Ureter (tissue), 1 donor: ENCODE measurements at places on chromosomes 4 and X.
A peak's percentile ranks its signal among the peaks of the same experiment; 100 is the strongest.

DNA sequence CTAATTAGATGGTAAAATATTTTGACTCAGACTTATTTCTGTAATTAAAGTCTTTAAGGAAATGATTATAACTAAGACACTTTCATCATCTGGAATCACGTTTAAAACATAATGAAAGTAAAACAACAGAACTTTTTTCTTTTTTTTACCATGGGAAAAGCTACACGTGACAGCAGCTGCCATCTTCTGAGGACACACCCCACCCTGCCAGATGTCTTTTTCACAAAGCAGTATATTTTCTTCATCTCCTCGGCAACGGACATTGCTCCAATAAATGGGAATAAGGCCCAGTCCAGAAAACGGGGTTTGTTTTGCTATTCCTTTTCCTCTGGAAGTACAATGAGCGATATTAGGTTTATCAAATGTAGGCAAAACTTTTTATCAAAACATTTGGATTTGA lies 17.5 kb downstream of the PRSS12 start:
- no peak for DNase-seq

DNA sequence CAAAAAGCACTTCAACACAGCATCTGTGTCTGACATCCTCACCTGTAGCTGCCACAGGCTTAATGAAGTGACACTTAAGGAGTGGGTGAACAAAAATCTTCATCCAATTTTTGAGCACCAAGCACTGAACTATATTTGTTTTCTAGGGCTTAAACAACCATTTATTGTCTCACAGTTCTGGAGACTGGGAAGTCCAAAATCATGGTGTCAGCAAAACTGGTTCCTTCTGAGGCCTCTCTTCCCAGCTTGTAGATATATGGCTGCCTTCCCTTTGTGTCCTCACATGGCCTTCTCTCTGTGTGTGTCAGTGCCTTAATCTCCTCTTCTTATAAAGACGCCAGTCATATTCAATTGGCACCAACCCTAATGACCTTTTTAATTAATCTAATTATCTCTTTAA lies 189.2 kb upstream of the CLNK start:
- no peak for DNase-seq

GRCh38 chrX:150512461-150512901 lies 55.9 kb upstream of the MTM1 start:
- no peak for DNase-seq

- no peak for DNase-seq
Observed at GRCh38 chr4:184616633-184617551, 32.4 kb downstream of the CASP3 start.

- no peak for DNase-seq
Observed at GRCh38 chr4:174172274-174172673, 111.2 kb downstream of the FBXO8 start.

DNA sequence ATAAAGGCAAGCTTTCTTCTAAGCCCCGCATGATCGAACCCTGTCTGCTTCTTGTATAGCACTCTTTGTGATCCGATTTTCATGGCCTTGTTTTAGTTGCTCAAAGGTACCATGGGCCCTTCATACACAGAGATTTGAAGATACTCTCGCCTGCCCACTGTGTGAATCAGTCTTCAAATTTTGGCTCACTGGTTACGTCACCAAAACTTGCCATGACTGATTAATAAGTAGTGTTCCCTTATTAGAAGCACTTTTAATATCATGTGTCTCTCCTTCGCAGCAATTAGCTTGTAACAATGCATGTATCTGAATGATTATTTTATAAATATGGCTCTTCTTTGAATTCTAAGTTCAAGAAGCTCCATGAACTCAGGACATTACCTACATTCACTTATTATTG lies 880.5 kb downstream of the STPG2 start:
- no peak for DNase-seq

GRCh38 chrX:2799369-2799768 lies 29.4 kb upstream of the GYG2 start:
- DNase-seq = no peak

GRCh38 chr4:105171912-105172311 lies 25.2 kb downstream of the TET2 start:
- no peak for DNase-seq

DNA sequence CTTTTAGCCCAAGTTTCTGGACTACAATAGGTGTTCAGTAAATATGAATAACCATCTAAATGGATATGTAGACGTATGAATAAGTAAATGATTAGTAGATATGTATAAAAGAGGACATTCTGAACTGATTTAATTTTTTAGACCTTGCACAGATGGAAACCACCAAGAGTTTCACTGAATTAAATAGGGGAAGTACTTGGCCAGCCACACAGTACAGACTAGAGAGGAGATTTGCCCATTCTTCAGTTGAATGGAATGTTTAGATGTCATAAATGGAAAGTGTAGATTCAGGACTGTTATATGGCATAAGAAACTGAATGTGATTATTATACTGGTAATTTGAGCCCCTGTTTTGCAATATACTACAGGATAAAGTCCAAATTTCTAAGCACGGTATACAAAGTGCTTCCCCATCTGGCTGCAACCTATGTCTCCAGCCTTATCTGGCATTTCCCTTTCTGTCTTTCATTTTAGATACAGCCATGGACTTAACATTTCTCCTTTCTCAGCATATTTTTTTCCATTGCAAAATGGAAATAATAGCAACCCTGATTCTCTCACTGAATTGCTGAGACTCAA lies 137.8 kb upstream of the HS3ST1 start:
- no peak for DNase-seq

GRCh38 chr4:38489924-38490639 lies 173.9 kb upstream of the KLF3 start:
- no peak for DNase-seq

GRCh38 chrX:74438764-74439163 lies 17.5 kb downstream of the SLC16A2 start:
- DNase-seq = no peak

DNA sequence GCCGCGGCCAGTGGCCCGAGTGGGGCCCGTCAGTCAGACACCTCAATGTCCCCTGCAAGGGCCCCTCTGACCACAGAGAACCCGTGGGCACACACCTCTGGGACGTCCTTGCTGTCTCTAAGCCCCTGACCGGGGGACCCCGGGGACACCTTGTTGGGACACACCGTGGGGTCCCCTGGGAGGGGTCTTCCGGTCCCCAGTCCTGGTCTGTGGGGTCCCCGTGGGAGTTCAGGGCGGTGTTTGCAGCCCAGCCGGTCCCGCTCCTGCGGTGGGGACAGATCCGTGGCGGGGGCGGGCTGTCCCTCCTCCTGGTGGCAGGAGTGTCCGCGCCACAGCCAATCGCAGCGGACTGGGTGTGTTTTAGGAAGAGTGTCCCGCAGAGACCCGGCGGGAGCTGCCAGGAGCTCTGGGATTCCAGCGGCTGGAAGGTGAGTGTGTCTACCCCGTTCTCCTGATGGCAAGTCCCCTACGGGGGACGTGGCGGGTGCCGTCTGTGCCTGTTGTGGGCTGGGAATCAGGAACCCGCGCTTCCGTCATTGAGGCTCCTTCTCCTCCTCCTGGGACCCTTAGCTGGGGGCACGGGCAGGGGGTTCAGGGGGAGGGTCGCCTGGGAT lies 5.1 kb upstream of the PLCXD1 start:
- peak; percentile 75 for DNase-seq

- no peak for DNase-seq
Observed at GRCh38 chrX:152614791-152615190, 22.9 kb upstream of the GABRQ start.

DNA sequence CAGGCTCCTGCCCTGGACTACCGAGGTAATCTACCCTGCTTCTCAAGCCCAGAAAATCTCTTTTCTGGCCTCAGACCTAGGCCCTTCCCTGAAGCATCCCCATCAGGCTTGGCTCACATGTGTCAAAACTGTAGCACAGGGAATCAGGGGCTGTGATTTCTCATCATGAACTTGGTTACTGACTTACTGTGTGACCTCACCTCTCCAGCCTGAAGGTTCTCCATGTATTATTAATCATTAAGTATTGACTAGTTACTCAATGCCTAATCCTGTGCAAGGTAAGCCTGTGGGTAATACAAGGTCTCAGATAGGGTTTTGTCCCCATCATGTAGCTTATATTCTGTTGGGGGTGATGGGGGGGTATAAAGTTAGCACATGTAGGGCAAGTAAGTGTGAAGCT lies 6.8 kb downstream of the SRPX2 start:
- no peak for DNase-seq

GRCh38 chr4:11428899-11429698 lies 405 bp upstream of the HS3ST1 start:
- peak; percentile 89 for DNase-seq

DNA sequence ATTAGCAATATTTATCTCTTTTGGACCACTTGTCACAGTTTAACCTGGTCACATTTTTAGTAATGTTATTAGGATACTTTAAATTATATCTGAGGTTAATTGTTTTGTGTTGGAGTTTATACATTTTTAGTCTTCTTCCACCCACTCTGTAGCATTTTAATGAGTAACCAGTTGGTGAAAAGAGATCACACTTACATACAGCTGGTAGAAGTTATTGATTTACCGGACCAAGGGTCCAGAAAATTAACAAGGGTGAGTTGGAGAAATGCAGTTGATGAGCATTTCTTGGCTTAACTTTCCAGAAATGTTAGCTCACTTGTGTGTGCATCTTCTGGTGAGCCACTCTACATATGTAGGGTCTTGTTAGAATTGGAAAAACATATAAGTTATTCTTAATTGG lies 219.6 kb downstream of the GRXCR1 start:
- no peak for DNase-seq

DNA sequence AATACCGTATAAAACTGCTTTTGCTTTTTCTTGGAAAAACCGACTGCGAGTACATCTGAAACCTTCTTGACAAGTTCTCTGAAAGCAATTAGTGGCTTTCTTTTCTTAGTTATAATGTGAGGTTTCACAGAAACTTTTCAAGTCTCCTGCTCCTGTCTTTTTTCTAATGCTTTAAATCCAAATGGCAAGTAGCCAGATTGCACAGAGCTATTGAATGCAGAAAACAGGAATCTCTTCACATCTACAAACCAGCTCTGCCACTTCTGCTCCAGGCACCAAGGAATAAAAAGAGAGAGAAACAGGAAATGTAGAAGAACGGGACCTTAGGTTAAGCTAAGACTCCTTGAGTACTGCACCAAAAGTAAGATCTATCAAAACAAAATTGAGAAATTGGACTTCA lies 267.3 kb upstream of the TET2 start:
- no peak for DNase-seq

DNA sequence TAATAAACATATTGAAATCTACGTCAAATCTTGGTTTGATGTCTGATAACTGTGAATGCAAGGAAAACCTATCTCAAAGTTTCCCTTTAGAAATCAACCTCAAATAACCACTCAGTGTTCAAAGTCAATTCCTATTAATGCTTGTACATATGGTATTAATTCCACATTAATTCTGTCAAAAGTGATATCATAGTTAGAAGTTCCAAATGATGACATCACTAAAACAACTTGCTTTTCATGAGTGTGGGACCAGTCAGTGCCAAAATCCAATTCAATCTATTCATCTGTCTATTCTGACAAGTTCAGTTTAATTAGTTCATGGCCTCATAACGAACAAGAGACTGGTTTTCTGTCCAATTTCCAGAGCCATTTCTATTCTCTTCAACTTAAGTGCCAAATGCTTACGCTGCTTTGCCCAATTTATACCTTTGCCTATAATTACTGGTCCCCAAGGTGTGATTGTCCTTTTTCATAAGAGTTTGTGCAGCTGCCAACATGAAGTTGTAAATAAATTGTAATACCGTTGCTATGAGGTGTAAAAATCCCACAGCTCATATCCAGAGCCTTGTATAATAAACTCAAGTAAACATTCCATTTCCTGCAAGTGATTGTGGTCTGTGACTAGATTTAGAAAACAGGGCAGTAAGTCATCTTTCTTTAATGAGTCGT lies 476.2 kb downstream of the RAB28 start:
- DNase-seq = no peak

GRCh38 chrX:15336023-15336413 lies 695 bp upstream of the PIGA start:
- no peak for DNase-seq

DNA sequence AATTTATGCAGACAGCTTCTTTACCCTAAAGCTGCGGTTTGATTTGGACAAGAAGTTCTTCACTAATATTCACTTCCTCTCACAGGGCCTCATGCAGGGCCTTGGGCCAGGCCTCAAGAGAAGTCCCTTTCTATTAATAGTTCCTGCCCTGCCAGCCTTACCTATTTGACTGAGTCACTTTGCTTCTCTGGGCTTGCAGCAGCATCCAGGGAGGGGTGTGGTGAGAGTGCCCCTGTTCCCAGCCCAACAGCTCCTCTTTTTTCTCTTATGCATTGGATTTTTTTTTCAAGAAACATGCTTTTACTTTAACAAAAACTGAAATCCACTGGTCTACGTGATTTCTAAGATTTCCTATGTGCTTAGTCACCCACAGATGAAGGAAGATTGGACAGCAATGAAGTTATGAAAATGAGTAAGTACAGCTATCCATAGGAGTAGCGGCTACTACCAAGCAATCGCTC lies 26.7 kb downstream of the FAM156B start:
- DNase-seq = peak; percentile 53

DNA sequence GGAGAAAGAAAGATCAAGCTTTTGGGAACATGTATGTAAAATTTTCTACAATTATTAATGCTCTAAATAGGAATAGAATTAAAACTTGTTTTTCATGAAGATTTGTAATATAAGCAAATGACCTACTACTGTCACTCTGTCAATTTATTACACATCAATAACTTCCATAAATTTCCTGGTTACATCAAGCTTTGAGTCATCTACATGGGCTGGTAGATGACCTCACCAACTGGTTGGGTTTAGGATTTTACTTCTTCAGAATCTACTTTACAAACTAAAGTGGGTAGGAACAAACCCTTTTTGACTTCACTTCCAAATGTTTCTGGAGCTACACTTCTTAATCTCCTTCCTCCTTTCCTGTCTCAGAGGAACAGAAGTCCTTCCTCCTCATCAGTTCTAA lies 12.0 kb upstream of the LRAT start:
- no peak for DNase-seq

DNA sequence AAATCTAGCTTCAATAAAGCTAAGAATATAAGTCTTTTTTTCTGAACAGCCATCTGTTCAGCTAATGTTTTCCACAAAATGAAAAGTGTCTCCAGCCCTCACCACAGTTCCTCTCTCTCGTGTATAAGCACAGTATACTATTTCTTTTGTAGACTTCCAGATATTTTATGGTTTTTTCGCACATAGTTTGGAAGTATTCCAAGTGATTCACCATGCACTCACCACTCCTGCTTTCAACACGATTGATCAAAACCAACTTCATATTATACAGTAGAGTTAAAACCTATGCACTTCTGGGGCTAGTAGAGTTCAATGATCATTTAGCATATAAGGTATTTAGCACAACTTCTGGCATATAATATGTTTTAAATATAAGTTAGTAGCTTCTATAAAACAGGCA lies 105.8 kb upstream of the DCAF12L1 start:
- no peak for DNase-seq

- no peak for DNase-seq
Observed at GRCh38 chrX:120727911-120728310, 98.1 kb upstream of the C1GALT1C1 start.

DNA sequence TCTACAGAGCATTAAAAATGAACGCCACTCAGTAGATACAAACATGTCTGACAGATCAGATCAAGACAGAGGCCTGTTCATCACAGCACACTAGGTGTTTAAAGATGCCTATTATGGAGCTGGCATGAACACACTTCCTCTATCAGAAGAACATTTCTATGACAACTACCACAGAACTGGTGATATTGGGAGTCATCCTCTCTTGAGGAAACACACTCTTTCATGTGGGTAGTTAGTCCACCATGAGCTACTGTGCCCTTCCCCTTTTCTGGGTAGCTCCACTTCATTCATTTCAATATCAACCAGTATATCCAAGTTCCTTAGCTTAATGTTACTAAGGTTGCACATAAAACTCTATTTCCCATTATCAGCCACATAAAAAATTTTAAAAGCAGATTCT lies 46.7 kb downstream of the MAOB start:
- no peak for DNase-seq
